ENCODE measurements at places on chromosomes 4 and X.

GRCh38 chrX:150362599-150363481, at the start of gene MAMLD1:
Gene MAMLD1, plus strand, starts transcription at chrX:150363317. Its CDS starts 82,200 bp downstream, at chrX:150445517.
- no peak for DNase-seq

DNA sequence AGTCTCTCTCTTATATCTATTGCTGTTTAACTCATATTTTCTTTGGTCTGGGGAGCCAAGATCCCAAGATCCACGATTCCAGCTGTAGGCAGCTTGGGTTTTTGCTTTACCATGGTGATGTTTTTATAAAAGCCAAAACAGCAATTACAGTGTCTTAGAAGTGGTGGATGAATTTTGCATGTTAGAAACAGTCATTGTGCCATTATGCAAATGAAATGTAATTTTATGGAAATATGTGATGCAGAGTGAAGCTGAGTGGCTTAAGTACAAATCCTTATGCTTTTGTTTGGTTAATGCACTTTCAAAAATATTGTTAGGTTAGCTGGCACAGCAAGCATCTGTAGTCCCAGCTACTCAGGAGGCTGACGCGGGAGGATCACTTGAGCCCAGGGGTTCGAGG, 32.8 kb upstream of the PTTG2 start:
- no peak for DNase-seq

GRCh38 chr4:127783026-127783769, 1.1 kb downstream of the HSPA4L start:
- DNase-seq, result peak; percentile 10

DNA sequence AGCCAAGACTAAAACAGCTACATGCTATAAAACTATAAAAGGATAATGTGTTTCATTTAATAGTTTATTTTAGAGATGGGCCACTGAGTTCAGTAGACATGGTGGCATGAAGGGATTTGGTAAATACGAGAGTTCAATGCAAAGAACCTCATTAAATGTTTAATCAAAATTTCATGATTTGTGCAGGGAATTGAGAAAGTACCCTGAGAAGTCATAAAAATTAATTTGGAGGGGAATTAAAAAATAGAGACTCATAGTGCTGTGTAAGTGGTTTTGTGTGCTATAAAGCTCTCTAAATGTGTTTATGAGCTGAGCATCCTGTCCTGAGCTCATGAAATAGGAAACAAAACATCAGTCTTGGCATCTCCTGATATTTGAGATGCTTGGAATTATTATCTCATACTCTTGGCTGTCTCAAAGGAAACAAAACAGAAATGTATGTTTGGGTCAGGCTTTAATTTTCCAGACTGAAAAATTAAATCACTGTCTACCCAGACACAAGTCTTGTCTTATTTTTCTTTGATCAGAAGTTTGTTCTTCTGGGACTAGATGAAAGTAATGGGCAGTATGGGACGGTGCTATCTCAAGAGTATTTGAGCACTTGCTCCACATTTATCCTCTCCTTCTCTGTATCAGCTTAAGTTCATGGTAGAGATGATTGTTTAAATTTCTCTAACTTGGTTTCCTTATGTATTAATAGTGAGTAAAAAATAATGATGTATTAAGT, 38.0 kb upstream of the EMCN start:
- DNase-seq, result no peak

GRCh38 chr4:17589355-17589754, 12.4 kb downstream of the LAP3 start:
- no peak for DNase-seq

GRCh38 chr4:70505151-70505748, 13.1 kb upstream of the AMTN start:
- DNase-seq, result peak; percentile 8

DNA sequence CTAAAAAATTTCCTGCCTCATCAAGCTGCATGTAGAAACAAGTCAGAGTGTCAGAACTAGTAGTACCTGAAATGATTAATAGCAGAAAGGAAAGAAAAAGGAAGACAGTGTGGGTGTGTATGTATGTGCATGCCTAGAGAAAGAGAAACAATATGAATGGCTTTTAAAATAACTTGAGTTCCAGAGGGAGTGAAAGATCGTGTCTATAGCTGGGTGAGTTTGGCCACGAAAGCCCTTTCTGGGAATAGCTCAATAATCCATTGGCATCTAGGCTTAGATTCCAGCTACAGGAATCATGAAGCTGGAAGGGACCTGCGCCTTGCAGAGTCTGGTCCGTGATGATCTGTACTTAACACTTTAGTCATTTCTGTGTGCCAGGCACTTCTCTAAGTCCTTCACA, 195.6 kb downstream of the RAPGEF2 start:
- no peak for DNase-seq

DNA sequence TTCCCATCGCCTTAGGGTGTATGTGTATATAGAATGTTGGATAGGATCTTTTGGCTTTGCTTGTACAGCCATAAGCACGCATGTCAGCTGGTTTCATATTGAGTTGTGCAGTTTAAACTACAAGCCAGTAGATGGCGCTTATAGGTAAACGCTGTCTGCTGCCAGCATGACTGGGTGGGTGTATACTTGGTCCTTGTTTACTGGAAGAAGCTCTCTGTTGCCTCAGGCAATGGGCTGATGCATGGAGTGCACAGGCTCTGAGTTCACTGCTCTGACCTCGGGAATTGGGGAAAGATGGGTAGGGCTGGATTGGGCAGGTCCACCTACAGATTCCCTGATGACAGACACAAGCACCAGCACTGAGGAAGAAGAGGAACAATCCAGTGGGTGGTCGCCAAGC, 831.5 kb downstream of the STIM2 start:
- peak; percentile 3 for DNase-seq

- DNase-seq, result no peak
Observed at GRCh38 chrX:103524747-103525146, 5.5 kb upstream of the RAB40A start.

GRCh38 chr4:183053681-183054080, 45.4 kb upstream of the WWC2 start:
- DNase-seq, result no peak

DNA sequence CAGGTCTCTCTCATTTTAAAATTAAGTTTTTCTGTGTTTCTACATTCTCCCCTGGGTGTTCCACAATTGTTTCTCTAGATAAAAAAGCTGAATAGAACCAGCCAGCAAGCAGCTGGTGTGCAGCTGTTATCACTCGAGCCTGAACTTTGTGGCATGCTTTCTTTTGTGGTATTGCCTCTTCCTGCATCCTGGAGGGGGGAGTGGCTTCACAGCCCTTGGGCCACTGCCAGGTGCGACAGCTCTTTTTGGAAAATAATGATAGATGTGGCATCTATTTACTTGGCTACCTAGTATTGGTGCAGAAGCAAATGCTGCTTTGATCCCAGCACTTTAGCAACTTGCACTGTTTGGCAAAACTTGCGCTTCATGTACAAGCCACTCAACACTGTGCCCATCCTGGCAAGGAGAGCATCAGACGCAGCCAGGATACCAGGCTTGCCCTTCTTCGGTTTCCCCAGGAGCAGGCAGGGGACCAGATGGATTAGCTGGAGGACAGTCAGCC, 69.4 kb downstream of the HMGB2 start:
- DNase-seq, result peak; percentile 52

- DNase-seq, result no peak
Observed at GRCh38 chr4:79078339-79078738, 139.1 kb upstream of the PAQR3 start.

DNA sequence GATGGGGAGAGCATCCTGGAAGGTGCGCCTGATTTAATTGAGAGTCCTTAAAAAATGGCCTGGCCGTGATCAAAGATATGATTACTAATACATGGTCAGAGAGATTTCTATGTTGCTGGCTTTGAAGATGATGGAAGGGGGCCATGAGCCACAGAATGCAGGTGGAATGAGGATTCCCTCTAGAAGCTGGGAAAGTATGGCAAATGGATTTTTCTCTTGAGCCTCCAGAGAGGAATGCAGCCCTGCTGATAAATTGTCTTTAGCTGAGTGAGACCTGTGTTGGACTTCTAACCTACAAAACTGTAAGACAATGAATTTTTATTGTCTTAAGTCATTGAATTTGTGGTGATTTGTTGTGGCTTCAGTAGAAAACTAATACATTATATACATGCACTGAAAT, 7.7 kb downstream of the NUDT9 start:
- no peak for DNase-seq

DNA sequence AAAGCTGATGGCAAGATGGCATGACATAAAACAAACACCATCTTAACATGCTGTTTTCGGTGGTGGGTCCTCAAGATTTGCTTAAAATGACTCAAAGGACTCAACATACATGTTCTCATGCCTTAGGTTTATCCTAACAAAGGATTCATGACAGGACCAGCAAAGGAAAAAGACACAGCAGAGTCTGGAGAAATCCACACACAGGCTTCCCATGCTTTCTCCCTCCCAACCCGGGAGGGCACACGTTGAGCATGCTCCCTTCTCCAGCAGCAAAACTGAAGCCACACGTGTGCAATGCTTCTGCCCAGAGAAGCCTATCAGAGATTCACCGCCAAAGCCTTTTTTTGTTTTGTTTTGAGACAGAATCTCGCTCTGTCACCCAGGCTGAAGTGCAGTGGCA, 39.9 kb downstream of the SAT1 start:
- DNase-seq, result no peak

- no peak for DNase-seq
Observed at GRCh38 chr4:88204882-88205281, 46.4 kb upstream of the ABCG2 start.
